Stimulated activated CD4-positive, alpha-beta T cell treated with anti-CD3 and anti-CD28 coated beads, TNF-alpha, amount 100 ng/mL, for 24 hours (primary cell): ENCODE measurements at places on chromosomes 13 and 19.

DNA sequence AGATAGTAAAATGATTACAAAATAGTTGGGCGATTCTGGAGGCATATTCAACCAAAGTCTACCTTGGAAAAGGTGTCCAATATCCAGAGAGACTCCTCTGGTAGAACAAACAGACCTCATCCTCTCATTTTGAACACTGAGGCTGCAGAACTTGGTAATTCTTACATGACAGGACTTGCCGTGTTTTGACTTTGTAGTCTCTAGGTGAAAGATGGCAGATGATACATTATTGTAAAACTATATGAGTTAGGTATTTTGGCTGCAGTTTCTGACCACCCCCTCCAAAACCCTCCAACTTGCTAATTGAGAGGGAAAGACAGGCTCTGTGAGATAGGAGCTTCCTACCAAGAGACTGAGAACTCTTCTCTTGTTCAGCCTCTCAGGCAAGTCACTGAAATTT, 22.6 kb downstream of the SAE1 start:
- no peak for DNase-seq

GRCh38 chr13:20127562-20128458, 33.0 kb downstream of the GJA3 start:
- DNase-seq: peak; percentile 40

GRCh38 chr19:43460362-43461016, 4.9 kb downstream of the LYPD3 start:
- no peak for DNase-seq

DNA sequence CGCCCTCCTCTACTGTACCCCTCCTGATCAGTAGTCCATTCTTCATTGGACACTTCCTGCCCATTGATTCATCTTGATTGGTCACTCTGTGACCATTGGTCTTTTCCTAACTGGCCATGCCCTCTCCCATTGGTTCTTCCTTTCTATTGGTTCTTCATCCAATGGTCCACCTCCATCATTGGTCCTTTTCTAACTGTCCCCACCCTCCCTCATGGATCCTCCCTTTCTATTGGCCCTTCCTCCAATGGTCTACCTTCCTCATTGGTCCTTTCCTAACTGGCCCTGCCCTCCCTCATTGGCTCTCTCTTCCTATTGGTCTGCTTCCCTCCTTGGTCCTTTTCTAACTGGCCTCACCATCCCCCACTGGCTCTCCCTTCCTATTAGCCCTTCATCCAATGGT, 7.1 kb downstream of the KLK6 start:
- DNase-seq: no peak

- no peak for DNase-seq
Measured at GRCh38 chr19:44684892-44685863, 13.8 kb upstream of the CEACAM16 start.

GRCh38 chr19:15976836-15977689, 28.3 kb downstream of the OR10H4 start:
- DNase-seq: no peak

DNA sequence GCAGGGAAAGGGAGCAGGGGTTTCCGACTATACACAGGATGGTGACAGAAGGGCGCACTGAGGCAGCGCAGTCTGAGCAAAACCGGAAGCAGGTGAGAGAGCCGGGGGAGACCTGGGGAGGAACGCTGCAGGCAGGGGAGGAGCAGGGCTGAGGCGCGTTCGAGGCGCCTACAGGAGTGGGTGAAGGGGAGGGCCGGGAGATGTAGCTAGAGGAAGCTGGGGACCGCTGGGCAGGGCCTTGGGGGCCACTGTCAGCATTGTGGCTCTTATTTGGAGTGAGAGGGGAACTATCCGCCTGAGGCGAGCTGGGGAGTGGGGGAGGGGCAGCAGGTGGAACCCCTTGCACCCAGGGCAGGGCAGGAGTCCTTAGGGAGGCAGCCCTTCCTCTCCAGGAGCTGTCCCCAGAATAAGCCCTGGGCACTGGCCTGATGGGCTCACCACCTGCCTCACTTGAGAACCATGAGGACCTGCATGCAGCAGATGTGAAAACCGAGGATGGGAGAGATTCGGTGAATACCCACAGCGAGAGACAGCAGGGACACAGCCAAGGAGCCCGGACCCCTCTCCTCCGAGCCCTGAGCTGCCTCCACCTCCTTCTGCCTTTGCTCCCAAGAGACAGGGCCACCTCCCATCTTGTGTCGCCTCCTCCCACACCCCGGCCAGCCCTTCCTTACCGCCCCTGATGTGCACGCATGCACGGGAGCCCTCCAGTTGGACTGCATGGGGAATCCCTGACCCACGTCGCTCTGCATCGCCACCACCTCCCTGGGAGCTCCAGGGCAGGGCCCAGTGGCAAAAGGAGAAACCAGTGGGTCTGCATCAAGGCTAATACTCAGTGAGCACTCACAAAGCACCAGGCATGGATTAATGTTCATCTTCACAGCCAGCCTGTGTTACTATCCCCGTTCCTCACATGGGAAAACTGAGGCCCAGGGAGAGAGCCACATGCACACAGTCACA, 10.3 kb downstream of the AKT2 start:
- DNase-seq: peak; percentile 32

GRCh38 chr13:112106478-112107141, 39.7 kb downstream of the SOX1 start:
- no peak for DNase-seq

DNA sequence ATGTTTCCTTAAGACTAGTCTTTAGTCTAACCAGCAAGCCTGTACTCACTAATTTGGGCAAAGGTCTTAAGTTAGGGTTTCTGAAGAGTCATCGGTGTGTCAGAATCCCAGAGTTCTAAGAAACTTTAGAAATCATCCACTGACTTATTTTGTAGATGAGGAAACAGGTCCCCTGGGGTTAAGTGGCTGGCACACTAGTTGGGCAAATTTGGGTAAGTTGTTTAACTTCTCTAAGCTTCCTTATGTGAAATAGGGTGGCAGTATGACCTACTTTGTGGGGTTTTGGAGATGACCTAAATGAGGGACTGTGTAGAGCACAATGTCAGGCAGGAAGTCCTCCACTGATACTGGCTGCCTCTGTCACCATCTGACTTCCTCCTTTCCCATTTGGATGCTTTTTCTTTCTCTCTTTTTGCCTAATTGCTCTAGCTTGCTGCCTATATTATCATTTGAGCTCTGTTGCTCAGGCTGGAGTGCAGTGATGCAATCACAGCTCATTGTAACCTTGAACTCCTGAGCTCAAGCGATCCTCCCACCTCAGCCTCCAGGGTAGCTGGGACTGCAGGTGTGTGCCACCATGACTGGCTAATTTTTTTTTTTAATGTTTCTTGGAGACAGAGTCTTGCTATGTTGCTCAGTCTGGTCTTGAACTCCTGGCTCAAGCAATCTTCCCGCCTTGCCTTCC, 2.3 kb downstream of the ADGRE3 start:
- DNase-seq: no peak
